ENCODE measurements at places on chromosomes 4 and X. TPM values are rescaled to one million over a fixed set of nuclear protein-coding genes. Genes with fewer than 3 reads are reported as not detected.

COL25A1 gene
- 9.1 TPM for total RNA-seq

AWAT2 gene
- total RNA-seq = not detected

TCP11X2 gene
- total RNA-seq = not detected

PDGFC gene
- 4.0 TPM for total RNA-seq

PFKFB1 gene
- total RNA-seq = not detected

MAGEE2 gene
- not detected for total RNA-seq

PDS5A gene
- 54.2 TPM for total RNA-seq

All from mammary microvascular endothelial cell (primary cell).